Femur (tissue), 1 donor: ENCODE measurements at places on chromosomes 1 and 21.

- DNase-seq, result no peak
Observed at GRCh38 chr1:209349363-209350308, 233.9 kb upstream of the CAMK1G start.

DNA sequence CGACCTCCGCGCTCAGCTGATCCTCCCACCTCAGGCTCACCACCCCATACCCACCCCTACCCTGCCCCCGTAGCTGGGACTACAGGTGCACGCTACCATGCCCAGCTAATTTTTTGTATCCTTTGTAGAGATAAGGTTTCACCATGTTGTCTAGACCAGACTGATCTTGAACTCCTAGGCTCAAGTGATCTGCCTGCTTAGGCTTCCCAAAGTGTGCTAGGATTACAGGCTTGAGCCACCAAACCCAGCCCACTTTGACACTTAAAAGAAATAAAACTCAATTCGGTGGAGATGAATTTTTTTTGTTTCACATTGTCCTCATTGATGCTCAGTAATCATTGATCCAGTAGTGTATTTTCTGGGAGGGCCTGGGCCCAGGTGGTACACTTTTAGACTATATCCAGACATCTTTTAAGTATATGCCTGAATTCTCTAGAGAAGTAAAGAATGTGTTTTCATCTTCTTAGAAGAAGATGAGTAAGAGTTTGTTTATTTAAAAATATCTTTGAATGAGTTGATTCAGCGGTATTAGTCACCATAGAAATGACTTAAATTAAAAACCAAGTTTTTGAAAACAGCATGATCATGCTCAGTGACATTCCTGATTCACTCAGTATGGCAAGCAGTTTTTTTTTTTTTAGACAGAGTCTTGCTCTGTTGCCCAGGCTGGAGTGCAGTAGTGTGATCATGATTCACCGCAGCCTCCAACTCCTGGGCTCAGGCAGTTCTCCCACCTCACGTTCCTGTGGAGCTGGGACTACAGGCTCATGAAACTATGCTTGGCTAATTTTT, 57.8 kb downstream of the EPB41 start:
- DNase-seq, result no peak

- peak; percentile 60 for DNase-seq
Observed at GRCh38 chr1:228804640-228805413, 69.5 kb downstream of the RHOU start.

DNA sequence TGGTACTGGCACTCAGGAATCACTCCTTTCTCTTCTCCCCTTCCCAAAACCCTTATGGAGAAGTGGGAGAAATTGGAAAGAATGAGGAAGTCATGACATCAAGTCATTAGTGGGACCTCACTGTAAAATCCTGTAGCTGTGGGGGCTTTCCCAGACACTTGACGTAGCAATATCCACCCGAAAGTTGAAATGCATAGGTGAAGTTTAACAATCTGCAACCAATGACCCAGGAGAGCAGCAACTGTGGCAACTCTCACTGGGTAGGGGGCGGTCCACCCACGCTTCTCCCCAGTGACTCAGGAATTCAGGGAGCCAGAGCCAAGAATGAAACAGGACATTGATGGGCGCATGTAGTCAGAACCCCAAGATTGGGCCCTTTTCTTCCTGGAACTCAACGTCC, 27.0 kb downstream of the ABCA4 start:
- no peak for DNase-seq

GRCh38 chr1:60073605-60074278, at the start of gene C1orf87:
Gene C1orf87, minus strand, starts transcription at chr1:60073770. Its CDS starts 1,127 bp downstream, at chr1:60072643.
- peak; percentile 22 for DNase-seq

DNA sequence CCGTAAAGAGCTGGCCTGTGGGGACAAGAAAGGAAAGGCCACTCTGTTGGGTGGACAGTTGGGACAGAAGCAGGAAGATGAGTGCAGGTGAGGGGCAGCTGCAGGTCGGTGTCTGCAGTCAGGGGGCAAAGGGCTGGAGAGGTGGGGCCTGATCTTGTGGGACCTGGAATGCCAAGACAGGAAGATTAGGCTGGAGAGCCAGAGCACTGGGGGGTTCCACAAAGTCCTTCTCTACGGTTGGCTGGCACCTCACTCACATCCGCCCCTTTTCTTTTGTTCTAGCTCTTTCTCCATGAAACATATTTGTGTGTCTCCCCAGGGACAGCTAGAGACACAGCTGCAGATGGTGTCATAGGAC, 404.1 kb downstream of the PTPRU start:
- DNase-seq, result no peak

GRCh38 chr21:34100790-34101189, 27.4 kb downstream of the MRPS6 start:
- no peak for DNase-seq

- DNase-seq, result no peak
Observed at GRCh38 chr1:8863794-8864233, 14.7 kb downstream of the ENO1 start.

- no peak for DNase-seq
Observed at GRCh38 chr1:58837886-58838285, 54.0 kb upstream of the JUN start.

DNA sequence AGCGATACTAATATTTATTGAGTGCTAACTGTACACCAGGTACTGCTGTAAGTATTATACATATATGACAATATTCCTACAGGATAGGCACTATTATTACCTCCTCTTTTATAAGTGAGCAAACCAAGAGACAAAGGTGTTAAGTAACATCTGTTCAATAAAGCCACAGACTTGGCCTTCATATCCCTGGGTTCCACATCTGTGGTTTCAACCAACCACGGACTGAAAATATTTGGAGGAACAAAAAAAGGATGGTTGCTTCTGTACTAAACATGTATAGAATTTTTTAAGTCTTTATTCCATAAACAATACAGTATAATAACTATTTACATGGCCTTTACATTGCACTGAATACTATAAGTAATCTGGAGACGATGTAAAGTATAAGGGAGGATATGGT, 95.1 kb downstream of the RERE start:
- DNase-seq, result no peak
